ENCODE measurements at places on chromosomes 11 and 22.

- no peak for DNase-seq
Observed at GRCh38 chr11:126157326-126158030, 54.0 kb downstream of the RPUSD4 start.

DNA sequence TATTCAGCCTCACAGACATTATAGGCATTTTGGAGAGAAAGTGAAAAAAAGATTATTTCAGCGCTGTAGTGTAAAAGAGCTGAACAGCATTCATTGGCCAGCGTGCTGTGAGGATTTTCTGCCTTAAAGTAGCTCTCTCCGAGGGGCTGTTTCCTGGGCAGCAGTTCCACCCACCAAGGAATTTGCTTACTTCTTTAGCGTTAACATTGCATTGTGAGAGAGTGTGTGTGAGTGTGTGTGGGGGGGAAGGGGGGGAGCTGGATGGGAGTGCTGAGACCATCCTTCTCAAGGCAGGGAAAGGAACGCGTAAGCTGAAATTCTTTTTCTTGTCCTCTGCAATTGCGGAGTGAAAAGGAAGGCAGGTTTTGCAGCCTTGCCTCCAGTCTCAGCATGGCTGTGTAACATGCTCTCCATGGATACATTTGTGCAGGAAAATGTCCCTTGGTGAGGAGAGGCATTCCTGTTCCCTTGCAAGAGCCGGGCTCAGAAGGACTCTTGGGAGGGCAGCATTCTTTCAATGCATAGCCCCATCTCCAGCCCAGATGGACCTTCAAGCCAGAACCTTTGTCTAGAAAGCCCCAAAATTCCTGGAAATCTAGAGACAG, 159.9 kb upstream of the NAV2 start:
- DNase-seq, result no peak

- no peak for DNase-seq
Observed at GRCh38 chr11:11611381-11611780, 10.4 kb downstream of the GALNT18 start.

GRCh38 chr11:59558270-59558643, 46.9 kb downstream of the OR4D9 start:
- DNase-seq, result no peak

- no peak for DNase-seq
Observed at GRCh38 chr11:103942646-103943045, 93.8 kb upstream of the DDI1 start.

- DNase-seq, result no peak
Observed at GRCh38 chr22:20590477-20591294, 83.3 kb downstream of the MED15 start.

- no peak for DNase-seq
Observed at GRCh38 chr22:37741312-37741795, 44.5 kb downstream of the TRIOBP start.

DNA sequence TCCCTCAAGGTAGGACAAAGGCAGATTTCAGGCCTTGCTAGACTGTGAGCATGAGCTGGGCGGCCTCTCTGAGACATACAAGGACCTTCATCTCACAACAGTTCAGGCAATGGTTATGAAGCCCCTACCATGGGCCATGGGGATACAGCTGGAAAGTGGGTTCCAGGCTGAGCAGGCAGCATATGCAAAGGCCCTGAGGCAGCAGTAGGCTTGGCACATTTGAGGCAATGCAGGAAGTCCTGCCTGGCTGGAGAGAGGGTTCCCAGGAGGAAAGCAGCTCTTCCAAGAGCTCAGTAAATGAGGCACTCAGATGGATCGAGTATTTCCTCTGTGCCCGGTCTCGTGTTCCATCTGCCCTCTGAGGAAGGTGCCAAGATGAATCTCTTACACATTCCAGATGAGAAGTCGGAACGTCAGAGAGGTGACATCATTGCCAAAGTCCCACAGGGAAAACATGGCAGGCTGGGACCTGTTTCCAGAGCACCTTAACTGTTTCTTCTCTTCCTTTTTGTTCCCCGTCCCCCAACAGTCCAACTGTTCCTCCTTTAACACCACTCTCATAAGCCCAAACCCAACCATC, 388.6 kb downstream of the MN1 start:
- DNase-seq, result no peak

DNA sequence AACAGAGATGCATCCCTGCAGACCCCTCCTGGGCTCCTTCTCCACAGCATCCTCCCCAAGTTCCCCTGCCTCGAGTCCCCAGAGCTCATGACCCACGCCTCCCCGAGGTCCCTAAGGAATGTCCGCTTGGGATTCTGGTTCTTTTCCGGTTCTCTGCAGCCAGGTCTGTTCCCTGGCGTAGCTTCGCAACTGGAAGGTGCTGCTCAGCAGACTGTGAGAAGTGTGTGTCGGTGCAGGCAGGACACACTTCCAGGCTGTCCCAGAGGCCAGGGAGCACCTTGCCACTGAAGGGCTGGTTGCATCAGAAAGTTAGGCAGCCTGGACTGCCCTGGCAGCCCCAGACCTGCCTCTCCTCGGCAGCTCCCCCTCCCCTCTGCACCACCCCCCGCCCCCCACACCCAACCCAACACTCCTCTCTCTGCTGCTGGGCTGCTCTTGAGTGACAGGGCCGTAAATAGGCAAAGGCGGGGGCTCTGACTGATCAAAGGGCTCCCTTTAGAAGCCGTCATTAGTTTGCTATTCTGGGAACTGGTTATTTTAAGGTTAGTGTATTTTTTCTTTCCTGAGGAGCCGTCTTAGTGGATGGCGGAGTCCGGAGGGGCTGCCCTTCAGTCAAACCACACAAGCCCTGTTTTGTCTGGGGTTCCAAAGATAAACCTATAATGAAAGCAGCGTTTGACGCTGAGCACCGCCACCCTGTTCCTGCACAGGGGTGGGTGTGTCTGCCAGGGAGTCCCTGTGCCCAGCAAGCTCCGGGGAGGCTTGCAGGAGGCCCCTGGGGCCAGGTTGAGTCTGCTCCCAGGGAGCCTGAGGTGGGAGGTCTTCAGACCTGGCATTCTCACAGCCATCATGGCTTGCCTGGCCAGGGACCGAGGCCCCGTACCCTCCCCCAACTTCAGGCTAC, 88.6 kb upstream of the KCNQ1OT1 start:
- no peak for DNase-seq

- no peak for DNase-seq
Observed at GRCh38 chr11:104146421-104146820, 17.5 kb downstream of the PDGFD start.

- no peak for DNase-seq
Observed at GRCh38 chr22:42261296-42261695, 9.2 kb downstream of the TCF20 start.

DNA sequence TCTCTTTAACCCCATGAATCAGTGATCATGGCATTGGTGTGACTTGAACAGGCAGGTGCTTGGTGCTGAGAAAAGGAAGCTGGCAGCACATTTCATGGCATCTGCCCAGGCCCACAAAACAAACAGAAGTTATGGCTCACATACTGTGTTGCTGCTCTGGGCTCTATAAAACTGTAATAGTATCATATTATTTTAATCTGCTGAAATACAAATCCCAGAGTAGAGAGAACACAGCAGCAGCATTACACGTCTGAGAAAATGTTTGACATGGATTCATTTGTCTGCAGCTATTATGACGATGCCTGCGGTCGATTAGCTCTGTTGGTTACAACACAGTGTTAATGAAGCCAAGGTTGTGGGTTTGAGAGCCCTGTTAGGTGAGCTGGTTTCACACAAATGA, 80.8 kb downstream of the ALX4 start:
- no peak for DNase-seq

- DNase-seq, result peak; percentile 17
Observed at GRCh38 chr11:11022125-11022730, 164.4 kb upstream of the ZBED5 start.

DNA sequence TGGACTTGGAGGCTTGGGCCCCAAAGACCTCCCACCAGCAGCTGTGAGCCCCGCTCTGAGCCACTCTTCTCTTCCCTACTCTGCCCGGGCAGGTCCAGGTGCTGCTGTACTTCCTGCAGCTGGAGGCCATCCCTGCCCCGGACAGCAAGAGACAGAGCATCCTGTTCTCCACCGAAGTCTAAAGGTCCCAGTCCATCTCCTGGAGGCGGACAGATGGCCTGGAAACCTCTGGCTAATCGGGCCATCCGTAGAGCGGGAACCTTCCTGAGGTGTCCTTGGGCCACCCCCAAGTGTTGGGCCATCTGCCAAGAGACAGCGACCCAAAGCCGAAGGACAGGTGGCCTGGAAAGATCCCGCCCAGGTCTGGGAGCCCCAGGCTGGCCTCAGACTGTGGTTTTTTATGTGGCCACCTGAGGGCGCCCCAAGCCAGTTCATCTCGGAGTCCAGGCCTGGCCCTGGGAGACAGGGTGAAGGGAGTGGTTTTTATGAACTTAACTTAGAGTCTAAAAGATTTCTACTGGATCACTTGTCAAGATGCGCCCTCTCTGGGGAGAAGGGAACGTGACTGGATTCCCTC, 135.1 kb downstream of the BCR start:
- DNase-seq, result peak; percentile 47

DNA sequence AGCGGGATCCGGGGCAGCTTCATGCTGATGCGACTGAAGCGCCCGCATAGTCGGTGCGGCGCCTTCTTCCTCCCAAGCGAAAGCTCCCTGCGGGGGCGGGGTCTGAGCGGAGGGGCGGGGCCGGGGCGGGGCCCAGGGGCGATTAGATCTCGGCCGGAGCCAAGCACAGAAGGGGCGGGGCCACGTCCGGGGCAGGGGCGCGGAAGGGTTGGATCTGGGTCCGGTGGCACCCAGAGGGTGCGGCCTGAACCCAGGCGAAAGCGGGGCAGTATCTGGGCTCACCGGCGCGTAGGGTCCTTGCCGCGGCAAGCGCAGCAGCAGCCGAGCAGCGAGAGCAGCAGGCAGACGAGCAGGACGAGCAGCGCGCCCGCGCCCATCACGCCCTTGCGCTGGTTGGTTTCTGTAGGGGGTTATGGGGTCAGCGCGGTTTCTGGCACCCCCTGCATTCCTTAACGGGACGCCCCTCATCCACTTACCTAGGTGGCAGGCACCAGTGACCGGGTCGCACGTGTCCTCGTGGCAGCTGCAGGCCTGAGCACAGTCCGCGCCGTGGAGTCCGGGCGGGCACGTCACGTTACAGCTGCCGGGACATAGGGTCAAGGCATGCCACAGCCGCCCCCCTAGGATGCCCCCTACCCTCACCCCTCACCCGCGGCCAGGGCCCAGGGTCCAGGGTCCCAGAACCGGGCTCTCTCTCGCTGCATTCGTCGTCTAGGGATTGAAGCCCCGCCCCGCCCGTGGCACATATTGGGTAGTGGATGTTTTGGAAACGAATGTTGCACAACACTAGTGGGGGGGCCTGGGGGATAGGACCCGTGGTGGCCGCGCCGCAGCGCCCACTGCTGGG, 8.1 kb downstream of the SCARF2 start:
- DNase-seq, result peak; percentile 74

- DNase-seq, result peak; percentile 23
Observed at GRCh38 chr11:8338138-8338537, 74.5 kb upstream of the LMO1 start.

- no peak for DNase-seq
Observed at GRCh38 chr11:113546757-113547507, 71.7 kb upstream of the DRD2 start.

DNA sequence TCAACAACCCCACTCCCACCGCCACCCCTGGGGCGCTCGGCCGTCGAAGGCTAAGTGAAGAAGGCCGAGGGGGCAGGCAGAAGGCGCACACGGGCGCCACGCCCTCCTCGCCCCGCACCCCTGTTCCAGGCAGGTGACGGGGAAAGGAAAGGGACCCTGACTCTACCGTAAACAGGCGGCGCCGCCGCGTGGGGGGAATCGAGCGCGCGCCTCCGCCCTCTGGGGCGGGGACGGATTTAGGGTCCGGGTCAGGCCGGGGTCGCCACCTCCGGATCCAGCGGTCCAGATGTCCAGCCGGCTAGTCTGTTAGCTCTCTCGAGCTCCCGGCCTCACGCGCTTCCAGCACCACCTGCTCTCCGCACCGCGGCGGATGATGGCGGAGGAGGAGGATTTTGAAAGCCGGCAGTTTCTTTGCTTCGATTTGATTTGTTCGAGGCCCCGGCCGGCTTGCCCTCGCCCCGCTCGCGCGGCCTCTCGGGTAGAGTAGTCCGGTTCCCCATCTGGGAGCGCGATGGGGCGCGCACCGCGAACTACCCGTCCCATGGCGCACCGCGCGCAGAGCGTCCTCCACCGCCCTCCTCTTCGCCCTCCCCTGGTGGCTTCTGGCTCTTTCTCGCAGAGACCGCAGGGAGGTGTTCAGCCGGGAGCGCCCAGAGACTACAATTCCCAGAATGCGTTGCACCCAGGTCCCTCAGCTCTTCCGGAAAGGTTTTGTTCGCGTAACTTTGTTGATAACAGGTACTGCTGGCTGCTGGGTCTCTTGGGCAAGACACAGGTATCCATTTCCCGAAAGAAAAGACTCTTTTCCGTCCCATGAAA, at the start of gene RANGAP1:
TSS of gene RANGAP1 (minus strand) at position 368 of the 819 bp plus-strand sequence. CDS start 5,143 bp downstream, outside the sequence.
- DNase-seq, result peak; percentile 95

DNA sequence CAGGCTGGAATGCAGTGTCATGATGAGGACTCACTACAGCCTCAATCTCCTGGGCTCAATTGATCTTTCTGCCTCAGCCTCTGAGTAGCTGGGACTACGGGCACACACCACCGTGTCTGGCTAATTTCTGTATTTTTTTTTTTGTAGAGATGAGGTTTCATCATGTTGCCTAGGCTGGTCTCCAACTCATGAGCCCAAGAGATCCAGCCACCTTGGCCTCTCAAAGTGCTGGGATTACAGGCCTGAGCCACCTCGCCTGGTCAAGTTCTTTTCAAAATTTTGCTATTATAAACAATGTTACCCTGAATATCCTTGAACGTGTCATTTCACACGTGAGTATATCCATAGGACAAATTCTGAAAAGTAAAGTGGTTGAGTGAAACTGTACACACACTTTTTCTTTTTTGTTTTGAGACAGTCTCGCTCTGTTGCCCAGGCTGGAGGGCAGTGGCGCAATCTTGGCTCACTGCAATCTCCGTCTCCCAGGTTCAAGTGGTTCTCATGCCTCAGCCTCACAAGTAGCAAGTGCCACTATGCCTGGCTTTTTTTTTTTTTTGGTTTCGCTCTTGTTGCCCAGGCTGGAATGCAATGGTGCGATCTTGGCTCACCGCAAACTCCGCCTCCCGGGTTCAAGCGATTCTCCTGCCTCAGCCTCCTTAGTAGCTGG, 21.6 kb upstream of the EP300 start:
- DNase-seq, result no peak

- no peak for DNase-seq
Observed at GRCh38 chr11:63931045-63931444, 7.8 kb upstream of the NAA40 start.

- DNase-seq, result no peak
Observed at GRCh38 chr11:13666708-13667107, 1.8 kb upstream of the FAR1 start.

DNA sequence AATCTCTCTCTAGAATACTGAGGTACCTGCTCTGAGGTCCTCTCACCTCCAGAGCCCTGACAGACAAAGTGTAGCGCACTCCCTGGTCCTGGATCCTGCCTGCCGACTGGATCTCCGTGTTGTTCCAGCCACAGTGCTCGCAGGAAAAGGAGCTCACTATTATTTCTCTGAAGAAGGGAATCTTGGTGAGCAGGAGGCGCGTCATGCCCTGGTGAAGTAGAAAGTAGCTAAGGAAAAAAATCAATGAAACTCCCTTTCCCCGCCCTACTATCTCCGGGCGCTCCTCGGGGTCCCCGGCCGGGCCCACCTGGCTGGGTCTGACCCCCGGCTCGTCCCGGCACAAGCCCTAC, 412 bp downstream of the ZPR1 start:
- no peak for DNase-seq

GRCh38 chr11:73270855-73271477, 1.2 kb upstream of the P2RY6 start:
- no peak for DNase-seq

- DNase-seq, result no peak
Observed at GRCh38 chr11:65945941-65946558, 770 bp downstream of the TSGA10IP start.
